ENCODE measurements at places on chromosomes 1 and 21. TPM values are rescaled to one million over a fixed set of nuclear protein-coding genes. Genes with fewer than 3 reads are reported as not detected.
A peak's percentile ranks its signal among the peaks of the same experiment; 100 is the strongest.

The ST6GALNAC5 gene
- 1.2 TPM for total RNA-seq

The SLC1A7 gene
- total RNA-seq: 0.23 TPM

The RBP7 gene
- total RNA-seq: 6.0 TPM

The CSMD2 gene
- total RNA-seq: not detected

The NIBAN1 gene
- 6.9 TPM for total RNA-seq

The HSPB7 gene
- total RNA-seq: not detected

The FCRL2 gene
- not detected for total RNA-seq

DNA sequence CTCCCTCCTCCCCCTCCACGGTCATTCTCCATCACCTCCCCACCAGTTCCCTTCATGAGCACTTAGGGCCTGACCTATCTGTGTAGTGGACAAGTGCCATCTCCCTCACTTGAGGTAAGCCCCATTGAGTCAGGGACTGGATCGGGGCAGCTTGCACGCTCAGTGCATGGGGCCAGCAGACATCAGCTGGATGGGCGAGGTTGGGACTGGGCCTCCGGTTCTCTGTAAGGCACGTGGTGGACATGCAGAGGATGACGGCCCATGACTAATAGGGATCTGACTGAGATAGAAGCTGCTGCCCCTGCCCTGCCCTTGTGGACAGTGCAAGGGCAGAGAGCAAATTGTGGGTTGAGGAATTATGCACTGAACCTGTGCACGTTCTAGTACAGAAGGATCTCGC is 120.4 kb upstream of the C1orf174 start:
- no peak for DNase-seq

- DNase-seq: peak; percentile 63
Measured at GRCh38 chr1:94622757-94623156, 81.2 kb upstream of the F3 start.

- DNase-seq: no peak
Measured at GRCh38 chr1:207992677-207993236, 81.8 kb upstream of the CD34 start.

GRCh38 chr1:235277709-235278108 is 50.3 kb downstream of the ARID4B start:
- DNase-seq: no peak

DNA sequence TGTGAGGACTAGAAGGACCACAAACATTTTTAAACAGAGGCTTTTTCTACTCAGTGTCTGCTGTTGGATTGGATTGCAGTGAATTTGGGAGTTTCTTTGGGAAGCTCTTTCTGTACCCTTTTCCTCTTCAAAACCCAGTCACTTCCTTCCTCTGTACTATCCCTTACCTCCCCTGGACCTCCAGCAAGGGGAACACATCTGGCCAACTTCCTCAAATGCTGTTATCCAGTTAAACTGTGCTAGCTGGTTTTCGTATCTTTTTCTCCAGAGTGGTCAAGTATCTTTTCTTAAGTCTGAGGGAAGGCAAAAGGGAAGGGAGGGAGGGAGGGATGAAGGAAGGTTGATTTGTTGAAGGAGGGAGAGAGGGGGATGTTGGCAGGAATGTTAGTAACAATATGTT is 99.2 kb upstream of the TNR start:
- no peak for DNase-seq

- DNase-seq: peak; percentile 68
Measured at GRCh38 chr1:174114788-174115448, 44.4 kb upstream of the RABGAP1L start.

DNA sequence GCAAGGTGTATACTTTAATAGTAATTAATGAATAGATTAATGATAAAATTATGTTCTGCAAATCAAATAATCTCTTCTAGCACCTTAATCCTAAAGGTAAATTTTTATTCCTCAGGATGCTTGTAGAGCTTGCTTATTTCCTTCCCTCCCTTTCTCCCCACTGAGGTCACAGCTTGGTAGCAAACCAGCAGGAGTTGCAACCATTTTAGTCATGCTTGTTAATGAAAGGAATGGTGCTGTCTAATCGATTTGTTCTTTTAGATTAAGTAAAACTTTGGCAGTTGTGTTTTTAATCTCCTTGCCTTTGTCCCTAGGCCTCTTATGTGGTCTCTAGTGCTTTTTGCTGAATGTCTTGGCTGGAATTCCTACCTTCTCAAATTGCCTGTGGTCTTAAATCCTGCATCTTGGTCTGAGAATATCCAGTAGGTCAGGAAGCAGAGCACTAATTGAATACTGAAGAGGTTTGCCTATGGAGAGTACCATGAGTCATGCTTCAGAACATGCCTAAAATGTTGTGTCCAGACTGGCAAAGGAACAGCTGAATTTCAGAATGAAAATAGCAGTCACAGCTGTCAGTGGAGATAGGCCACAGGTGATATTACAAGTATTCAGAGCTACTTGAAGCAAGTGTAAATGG is 36.3 kb upstream of the RWDD3 start:
- peak; percentile 41 for DNase-seq

- DNase-seq: no peak
Measured at GRCh38 chr1:234914606-234915290, 213.9 kb downstream of the TOMM20 start.

- no peak for DNase-seq
Measured at GRCh38 chr1:25193229-25193628, 39.1 kb downstream of the SYF2 start.

- no peak for DNase-seq
Measured at GRCh38 chr1:193060938-193061337, 1.5 kb downstream of the RO60 start.

DNA sequence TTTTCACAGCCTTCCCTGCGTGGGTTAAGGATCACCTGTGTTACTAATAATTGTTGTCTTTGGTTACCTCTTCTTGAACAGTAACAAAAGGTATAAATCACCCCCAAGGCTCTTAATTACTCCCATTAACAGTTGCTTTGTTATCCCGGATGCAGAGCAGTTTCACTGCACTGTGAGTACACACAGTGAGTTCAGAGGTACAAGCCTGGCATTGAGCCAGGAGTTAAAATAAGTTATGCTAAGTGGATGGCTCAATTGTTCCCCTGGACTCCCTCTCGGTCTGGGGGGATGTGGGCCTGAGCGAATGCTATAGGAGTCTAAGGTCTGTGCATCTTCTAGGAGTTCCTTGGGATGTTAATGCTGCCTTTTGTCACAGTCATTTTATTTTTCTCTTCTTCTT is 258.3 kb downstream of the ATG4C start:
- DNase-seq: no peak

DNA sequence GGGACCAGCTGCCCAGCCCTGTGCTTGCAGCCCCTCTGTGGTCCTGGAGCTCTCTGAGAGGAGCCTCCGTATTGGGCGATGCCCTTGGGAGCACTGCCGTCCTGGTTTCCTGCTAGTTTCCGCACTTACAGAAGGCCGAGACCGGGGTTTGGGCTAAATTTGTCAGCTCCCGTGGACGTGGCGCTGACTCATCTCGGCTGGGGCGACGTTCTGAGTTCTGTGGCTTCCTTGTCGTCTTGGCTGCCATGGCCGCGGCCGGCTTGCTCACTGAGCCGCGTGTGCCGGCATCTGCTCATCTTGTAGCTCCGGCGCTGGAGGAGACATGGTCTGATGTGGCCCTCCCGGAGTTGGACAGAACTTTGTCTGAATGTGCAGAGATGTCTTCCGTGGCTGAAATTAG is 64.9 kb downstream of the PCNT start:
- no peak for DNase-seq

Data from PC-3 (cell line).